ENCODE measurements at places on chromosomes 6 and 20. TPM values are rescaled to one million over a fixed set of nuclear protein-coding genes. Genes with fewer than 3 reads are reported as not detected.

DNA sequence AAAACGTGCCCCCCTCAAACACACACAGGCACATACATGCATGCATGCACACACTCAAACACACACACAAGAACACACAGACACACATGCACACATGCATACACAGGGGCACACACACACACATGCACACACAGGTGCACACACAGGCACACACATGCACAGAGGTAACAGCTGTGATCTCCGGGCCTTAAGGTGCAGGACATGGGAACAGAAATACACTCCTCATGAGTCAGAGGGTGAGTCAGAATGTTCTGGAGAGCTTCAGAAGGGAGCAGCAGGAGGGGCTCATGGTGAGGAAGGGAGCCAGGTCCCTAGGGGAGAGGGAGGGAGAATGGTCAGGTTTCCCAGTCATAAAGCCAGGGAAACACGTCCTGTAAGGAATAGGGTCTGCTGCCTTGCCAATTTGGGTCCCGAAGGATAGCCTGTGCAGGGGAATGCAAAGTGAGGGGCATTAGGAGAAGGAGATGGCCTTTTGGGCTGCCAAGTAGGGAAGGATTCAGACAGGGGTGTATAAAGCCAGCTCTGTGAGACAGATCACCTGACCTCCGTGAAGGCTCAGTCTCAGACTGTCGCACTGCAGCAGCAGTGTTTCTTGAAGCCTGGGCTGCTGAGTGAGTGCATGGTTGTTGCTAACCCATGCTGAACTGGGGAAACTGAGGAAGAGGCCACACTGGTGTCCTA, 123.9 kb downstream of the MAFB start:
- no peak for DNase-seq

DNA sequence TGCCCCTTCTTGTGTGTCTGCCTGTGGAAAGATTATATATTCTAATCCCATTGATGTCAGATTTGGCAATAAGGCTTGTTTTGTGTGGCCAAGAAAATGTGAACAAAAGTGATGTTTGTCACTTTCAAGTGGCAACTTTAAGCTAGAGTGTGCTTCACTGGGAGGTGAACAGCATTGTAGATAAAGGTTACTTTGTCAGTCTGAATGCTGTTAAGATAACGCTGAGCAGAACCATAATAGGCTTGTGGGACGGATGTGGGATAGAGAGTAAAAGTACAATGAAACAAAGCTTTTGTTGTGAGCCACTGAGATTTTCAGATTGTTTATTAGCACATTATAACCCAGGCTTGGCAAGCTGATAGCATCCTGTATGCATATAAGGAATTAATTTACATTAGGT, 303.8 kb upstream of the MAN1A1 start:
- DNase-seq: no peak

GRCh38 chr6:140660295-140660694, 1285.8 kb upstream of the CITED2 start:
- DNase-seq: no peak

DNA sequence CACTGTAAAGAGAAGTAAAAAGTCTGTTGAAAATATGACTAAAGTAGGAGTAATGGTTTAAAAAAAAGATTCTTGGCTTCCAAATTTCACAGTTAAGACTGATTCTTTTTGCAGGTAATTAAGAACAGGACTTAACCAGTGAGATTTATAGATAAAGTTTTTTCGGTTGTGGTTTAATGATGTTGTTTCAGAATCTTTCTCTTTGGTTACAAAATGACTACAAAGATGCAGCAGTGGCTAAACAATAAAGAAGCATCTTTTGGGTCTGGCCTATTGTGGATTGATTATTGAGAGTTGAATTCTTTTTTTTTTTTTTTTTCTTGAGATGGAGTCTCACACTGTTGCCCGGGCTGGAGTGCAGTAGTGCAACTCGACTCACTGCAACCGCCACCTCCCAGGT, 109.7 kb downstream of the AKAP7 start:
- no peak for DNase-seq

- no peak for DNase-seq
Measured at GRCh38 chr6:3383525-3383924, 73.3 kb downstream of the SLC22A23 start.

DNA sequence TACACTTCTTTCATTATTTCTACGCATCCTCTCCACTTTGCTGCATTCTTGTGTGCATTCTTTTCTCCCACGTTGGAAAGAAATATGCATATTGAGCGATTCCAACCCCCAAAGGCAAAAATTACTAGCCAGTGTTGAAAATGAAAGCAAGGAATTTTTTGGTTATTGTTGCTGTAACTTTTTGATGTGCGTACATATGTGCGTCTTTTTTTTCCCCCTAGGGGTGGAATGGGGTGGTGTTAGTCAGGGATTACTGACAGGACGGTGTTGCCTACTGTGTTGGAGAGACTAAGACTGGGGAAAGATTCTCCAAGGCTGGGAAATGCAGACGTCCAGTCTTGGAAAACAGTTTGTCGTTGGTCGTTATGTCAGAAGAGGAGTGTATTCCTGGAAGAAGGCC, 44.2 kb upstream of the ESR1 start:
- DNase-seq: no peak

The AFG1L gene
- 5.7 TPM for total RNA-seq

The MEI4 gene
- total RNA-seq: 0.38 TPM

The TRAM2 gene
- 29.4 TPM for total RNA-seq

The CCDC170 gene
- total RNA-seq: 0.31 TPM

The SESN1 gene
- total RNA-seq: 23.6 TPM

The BIRC7 gene
- total RNA-seq: not detected

All from endothelial cell (in vitro differentiated cells).